CD4-positive, CD25-positive, alpha-beta regulatory T cell (primary cell): ENCODE measurements at places on chromosomes 7 and 10. TPM values are rescaled to one million over a fixed set of nuclear protein-coding genes. Genes with fewer than 3 reads are reported as not detected.

Gene GPER1
- total RNA-seq, result not detected

Gene SYNPO2L
- total RNA-seq, result not detected

Gene BAIAP2L1
- 0.86 TPM for total RNA-seq

Gene CALHM1
- not detected for total RNA-seq

GRCh38 chr7:70710011-70710480, 421.9 kb upstream of the GALNT17 start:
- DNase-seq, result no peak

DNA sequence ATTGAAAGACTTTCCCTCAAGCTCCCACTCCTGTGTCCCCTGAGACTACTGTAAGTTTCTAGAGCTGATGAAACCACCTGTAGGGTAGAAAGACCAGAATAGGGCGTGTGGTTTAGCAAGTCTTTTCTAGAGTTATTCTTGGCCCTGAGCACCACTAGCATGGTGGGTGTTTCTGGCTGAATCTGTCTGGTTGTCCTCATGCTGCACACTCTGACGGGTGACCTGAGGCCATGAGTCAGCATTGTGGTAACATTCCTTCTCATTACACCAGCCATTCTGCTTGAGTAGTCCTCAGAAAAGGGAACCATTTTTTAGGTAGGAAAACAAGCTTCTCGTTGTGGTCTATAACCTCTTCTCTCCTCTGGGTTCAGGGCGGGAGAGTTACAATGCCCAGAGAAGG, 250.3 kb downstream of the SNX13 start:
- no peak for DNase-seq

- no peak for DNase-seq
These were observed 21.6 kb downstream of the JCAD start for GRCh38 chr10:30037620-30038336.

GRCh38 chr7:115229401-115230105, 307.7 kb downstream of the MDFIC start:
- no peak for DNase-seq

GRCh38 chr7:107934991-107935770, 44.2 kb downstream of the DLD start:
- DNase-seq, result no peak

DNA sequence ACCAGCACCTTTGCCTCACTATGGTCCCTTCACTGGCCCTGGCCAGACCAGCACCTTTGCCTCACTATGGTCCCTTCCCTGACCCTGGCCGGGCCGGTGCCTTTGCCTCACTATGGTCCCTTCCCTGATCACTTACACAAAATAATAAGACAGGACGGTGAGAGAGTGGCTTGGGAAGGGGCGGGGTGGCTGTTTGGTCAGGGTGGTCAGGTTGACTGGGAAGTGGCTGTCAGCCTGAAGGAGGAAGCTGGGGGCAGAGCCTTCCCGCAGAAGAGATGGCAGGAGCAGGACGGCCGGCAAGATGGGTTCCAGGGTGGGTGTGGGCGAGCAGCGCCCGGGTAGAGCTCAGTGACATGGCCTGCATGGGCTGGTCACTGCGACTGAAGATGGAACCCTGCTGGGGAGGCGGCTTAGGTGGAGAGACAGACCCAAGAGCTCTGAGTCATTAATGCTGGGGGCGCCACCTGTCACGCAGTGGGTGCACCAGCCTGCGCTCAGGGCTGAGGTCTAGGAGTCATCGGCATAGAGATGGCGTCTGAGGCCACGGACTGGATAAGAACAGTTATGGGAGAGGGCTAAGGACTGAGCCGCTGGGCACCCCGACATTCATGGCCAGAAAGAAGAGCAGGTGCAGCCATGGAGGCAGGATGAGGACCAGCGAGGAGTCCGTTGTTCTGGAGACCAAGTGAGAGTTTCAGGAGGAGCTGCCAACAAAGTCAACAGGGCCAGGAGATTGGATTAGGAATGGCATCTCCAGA, 91.8 kb downstream of the CHST15 start:
- no peak for DNase-seq

DNA sequence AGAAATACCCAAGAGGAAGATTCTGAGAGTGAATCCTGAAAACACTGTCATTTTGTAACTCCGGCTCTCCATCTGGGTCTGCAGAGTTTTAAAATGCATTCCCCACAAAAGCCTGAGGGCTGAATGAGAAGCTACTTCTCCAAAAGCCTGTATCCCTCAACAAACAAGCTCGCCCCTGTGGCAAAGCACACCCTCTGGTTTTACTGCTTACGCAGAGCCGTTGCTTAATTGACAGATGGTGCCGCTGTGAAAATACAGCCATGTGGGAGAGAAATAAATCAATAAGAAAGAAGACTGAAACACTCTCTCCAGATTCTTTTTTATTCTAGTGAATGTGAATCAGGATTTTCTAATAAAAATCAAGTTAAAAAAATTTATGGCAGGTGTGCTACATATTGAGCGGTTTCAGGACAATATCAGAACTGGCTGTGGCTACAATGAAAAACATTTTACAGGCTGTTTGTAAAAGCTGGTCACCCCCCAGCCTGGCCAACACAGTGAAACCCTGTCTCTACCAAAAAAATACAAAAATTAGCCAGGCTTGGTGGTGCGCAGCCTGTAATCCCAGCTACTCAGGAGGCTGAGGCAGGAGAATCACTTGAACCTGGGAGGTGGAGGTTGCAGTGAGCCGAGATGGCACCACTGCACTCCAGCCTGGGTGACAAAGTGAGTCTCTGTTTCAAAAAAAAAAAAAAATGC, 32.5 kb downstream of the C7orf33 start:
- DNase-seq, result no peak

- DNase-seq, result no peak
These were observed 24.8 kb downstream of the DUSP5 start for GRCh38 chr10:110522365-110522988.
